Endodermal cell (in vitro differentiated cells): ENCODE measurements at places on chromosomes 11 and 22. TPM values are rescaled to one million over a fixed set of nuclear protein-coding genes. Genes with fewer than 3 reads are reported as not detected.

- H3K27me3 ChIP-seq = peaks cover 25% of the 10 kb centered on the region
- no peak overlapping the region for H3K27ac ChIP-seq
- no peaks in the 10 kb centered on the region for H3K36me3 ChIP-seq
- peaks cover 4% of the 10 kb centered on the region for H3K4me1 ChIP-seq
- DNase-seq = no peak
Measured at GRCh38 chr11:35524780-35525179, 636 bp downstream of the PAMR1 start.

DNA sequence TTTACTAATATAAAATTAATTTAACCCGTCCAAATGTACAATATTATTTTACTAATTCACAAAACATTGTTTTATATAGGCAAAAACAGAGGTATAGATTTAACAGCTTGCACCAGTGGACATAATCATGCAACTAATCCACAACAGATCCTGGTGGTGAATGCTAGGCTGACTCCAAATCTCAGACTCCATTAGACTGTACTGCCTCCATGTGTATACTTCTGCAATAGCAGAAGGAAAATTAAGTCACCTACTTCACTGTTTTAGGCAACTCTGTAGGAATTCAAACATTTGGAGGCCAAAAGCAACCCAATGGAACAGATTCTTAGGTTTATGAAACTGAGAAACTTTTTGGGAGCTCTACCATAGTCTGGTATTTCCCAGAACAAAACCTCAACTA, 30.0 kb upstream of the RAB39A start:
- no peaks in the 10 kb centered on the region for H3K4me1 ChIP-seq
- H3K36me3 ChIP-seq = no peaks in the 10 kb centered on the region
- no peak overlapping the region for H3K4me3 ChIP-seq
- DNase-seq = no peak
- no peaks in the 10 kb centered on the region for H3K27me3 ChIP-seq

GRCh38 chr11:96658436-96658835, 268.6 kb downstream of the JRKL start:
- no peaks in the 10 kb centered on the region for H3K4me1 ChIP-seq
- peaks cover 3% of the 10 kb centered on the region for H3K36me3 ChIP-seq
- no peak overlapping the region for H3K4me3 ChIP-seq
- no peak for DNase-seq
- H3K27me3 ChIP-seq = no peaks in the 10 kb centered on the region

- peaks cover 4% of the 10 kb centered on the region for H3K27me3 ChIP-seq
- H3K27ac ChIP-seq = no peak overlapping the region
- H3K4me1 ChIP-seq = no peaks in the 10 kb centered on the region
Measured at GRCh38 chr22:38108561-38109319, 1.7 kb downstream of the BAIAP2L2 start.

- no peaks in the 10 kb centered on the region for H3K4me1 ChIP-seq
- peak; percentile 93 for DNase-seq
- H3K4me3 ChIP-seq = no peak overlapping the region
- no peaks in the 10 kb centered on the region for H3K27me3 ChIP-seq
Measured at GRCh38 chr22:50498322-50498890, 9.1 kb downstream of the LMF2 start.

GRCh38 chr11:36427079-36427478, 83.0 kb downstream of the TRAF6 start:
- no peak for DNase-seq
- H3K27ac ChIP-seq = no peak overlapping the region
- H3K36me3 ChIP-seq = no peaks in the 10 kb centered on the region
- H3K4me3 ChIP-seq = no peak overlapping the region
- H3K4me1 ChIP-seq = no peaks in the 10 kb centered on the region

The BBS1 gene
- 49.2 and 52.4 TPM in 2 replicates for total RNA-seq
